Stimulated activated CD4-positive, alpha-beta T cell treated with anti-CD3 and anti-CD28 coated beads, Interleukin-1b, Interleukin-23, amount 100 ng/mL, for 1 hour (primary cell): ENCODE measurements at places on chromosomes 7 and 10.

GRCh38 chr7:5172196-5172775 lies 17.7 kb upstream of the WIPI2 start:
- DNase-seq = no peak

DNA sequence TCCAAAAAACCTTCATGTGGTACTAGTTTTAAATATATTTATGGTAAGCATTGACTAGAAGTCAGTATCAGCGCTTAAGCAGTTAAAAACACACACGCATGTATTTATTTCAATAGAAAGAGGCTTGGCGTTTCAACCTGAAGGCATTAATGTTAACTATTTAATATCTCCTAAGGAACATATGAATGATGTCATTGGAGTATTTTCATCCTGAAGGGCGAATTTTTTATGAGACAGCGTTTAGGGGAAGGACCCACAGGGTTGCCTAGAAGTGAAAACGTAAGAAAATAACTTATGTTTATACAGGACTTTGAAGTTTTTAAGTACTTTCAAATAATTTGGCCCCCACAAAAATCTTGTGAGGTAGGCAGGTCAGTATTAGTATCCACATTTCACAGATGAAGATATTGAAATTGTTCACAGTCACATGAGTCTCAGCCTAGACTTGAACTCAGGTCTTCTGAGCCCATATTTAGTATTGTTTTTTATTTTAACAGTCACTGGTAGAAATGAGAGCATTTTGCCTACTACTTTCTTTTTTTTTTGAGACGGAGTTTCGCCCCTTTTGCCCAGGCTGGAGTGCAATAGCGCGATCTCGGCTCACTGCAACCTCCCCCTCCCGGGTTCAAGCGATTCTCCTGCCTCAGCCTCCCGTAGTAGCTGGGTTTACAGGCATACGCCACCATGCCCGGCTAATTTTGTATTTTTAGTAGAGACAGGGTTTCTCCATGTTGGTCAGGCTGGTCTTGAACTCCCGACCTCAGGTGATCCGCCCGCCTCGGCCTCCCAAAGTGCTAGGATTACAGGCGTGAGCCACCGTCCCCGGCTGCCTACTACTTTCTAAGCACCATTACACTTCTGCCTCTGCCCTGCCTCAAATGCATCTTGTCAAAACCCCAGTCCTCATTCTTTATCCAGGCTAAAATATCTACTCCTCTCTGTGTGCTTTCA lies 1.8 kb downstream of the SLK start:
- DNase-seq = no peak

DNA sequence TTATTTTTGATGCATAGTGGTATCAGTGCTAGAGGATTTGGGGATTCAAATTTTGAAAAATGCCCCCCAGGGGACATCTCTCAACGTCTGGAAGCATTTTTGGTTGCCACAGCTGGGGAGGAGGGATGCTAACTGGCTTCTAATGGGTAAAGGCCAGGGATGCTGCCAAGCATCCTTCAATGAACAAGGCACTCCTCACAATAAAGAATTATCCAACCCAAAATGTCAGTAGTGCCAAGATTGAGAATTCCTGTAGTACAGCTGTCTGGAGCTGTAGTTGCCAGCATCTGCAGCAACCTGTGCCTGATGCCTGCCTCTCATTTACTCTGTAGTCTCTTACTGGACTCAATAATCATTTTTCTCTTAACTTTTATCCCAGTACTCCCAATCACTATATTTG lies 53.5 kb downstream of the SEPTIN7 start:
- DNase-seq = no peak

GRCh38 chr10:78814407-78814806 lies 254.4 kb upstream of the ZMIZ1 start:
- no peak for DNase-seq

GRCh38 chr7:47347346-47347745 lies 234.6 kb downstream of the TNS3 start:
- DNase-seq = no peak

DNA sequence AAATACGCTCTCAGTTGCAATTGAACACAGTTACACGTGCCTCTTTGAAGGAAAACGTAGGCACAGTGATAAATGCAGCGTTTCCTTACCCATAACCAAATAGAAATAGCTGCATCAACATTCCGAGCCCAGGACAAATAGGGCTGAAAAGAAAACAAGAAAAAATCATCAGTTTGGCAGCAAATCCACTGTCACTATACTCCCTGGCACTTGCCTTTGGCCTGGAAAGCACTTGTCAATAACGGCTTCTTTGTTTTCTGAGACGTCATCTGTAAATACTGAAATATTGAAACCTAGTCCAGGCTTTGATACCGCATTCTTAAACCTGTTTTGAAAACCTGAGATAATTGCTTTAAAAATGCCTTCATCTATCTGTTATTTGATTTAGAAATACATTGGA lies 167.2 kb upstream of the AKR1E2 start:
- DNase-seq = no peak

GRCh38 chr10:32959006-32959920 lies 1.2 kb upstream of the ITGB1 start:
- no peak for DNase-seq

DNA sequence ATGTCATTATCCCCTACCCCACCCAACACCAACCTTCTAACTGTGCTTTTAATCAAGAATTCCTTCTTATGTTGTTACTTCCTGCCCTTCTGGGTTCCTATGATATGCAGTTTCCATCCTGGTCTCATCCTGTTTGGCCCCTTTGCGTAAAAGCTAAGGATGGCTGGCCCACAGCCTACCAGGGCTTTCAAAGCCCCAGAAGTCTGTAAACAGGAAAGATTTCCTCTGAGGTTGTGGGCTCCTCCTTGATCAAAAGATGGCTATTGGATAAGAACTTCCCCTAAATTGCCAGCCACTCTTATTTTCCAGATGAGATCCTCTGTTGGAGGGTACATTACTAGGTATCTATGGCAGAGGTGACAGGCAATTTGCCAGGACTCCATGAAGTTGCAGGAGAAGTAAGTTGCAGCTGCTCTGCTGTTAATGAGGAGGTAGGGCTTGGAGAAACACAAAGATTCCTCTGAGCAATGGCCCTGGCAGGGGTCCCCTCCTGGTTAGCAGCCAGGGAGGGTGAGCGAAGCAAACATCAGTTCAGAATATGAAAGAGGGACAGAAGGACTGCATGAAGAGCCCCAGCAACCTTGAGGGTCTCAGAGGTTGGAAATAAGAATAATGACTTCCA lies 32.1 kb downstream of the NRP1 start:
- no peak for DNase-seq

DNA sequence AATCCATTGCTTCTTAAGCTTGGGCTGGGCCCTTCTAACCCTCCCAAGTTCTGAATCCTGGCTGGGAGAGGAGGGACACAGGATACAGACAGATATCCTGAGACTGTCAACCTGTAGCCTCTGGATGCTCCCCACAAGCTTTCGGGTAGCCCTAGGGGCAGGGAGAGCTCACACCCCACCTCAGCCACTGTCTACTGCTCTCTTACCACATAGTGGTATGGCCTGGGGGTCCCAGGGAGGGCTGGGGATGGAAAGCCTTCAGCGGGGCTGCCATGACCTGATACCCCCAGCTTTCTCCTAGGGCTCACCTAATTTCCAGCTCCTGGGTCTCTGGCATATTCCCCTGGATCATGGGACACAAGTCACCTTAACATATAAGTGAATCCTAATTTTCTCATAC lies 25.1 kb downstream of the CRHR2 start:
- DNase-seq = no peak

DNA sequence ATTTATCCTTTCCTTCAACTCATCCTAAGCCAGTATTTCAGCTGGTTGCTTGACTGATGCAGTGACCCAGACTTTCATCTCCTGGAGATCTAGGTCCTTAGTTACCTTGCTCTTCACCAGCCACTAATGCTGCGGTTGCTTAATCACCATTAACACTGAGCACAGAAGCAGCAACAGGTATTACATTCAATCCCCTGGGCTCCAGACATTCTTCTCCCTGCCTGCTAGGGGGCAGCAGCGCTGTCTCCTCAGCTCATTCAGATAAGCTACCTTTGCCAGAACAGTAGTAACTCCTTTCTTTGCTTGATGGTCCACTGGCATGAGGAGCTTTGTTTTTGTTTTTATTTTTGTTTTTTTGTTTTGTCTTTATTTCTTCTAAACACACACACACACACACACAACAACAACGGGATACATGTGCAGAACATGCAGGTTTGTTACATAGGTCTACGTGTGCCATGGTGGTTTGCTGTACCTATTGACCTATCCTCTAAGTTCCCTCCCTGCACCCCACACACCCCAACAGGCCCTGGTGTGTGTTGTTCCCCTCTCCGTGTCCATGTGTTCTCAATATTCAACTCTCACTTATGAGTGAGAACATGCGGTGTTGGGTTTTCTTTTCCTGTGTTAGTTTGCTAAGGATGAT lies 1043.2 kb upstream of the C7orf33 start:
- no peak for DNase-seq

- no peak for DNase-seq
Measured at GRCh38 chr7:155787171-155787851, 25.0 kb downstream of the SHH start.

DNA sequence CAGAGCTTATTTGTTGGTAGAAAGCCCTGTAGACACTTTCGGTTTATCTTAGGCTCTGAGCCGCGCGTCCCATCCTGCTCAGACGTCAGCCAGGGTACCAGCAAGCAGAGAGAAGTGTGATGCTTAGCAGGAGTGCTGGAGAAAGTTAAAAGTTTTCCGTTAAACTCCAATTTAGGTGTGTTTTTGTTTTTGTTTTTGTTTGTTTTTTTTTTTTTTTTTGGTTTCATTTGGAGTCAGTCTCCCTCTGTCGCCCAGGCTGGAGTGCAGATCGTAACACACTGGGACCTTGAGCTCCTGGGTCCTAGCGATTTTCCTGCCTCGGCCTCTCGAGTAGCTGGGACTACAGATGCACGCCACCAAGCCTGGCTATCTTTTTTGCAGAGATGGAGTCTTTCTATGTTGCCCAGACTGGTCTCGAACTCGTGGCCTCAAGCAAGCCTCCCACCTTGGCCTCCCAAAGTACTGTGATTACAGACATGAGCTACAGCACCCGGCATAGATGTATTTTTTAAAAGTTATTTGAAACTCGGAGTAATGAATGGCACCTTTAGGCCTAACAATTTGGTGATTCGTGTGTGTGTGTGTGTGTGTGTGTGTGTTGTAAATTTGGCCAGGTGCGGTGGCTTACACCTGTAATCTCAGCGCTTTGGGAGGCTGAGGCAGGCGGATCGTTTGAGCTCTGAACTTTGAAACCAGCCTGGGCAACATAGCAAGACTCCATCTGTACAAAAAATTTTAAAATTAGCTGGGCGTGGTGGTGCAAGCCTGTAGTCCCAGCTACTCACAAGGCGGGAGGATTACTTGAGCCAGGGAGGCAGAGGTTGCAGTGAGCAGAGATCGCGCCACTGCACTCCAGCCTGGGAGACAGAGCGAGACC lies 1.3 kb upstream of the HIP1 start:
- DNase-seq = no peak

- no peak for DNase-seq
Measured at GRCh38 chr7:104843198-104843597, 170.8 kb upstream of the KMT2E start.

GRCh38 chr7:106635411-106635810 lies 25.5 kb downstream of the CCDC71L start:
- DNase-seq = no peak

- no peak for DNase-seq
Measured at GRCh38 chr10:47418321-47418720, 34.2 kb upstream of the ZNF488 start.

DNA sequence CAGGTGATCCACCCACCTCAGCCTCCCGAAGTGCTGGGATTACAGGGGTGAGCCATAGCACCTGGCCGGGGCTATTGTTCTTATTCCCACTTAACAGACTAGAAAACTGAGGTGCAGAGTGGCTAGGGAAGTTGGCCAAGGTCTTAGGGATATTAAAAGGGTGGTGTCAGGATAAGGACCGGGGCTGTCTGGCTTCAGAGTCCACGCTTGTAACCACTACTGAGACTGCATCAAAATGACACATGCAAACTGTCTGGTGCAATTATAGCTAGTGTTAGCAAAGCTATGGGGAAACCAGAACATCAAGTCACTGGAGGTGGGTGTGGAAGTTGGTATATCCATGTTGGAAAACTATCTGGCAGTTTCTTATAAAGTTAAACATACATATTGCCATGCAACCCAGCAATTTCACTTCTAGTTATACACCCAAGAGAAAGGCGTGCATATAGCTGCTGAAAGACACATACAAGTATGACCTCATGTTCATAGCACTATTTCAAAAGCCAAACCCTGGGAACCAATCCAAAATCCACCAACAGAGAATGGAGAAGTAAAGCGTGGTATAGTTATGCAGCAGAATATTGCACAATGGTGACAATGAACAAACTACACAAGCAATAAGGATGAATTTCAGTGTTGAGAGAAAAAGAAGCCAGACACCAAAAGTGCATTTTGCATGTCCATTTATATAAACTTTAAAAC lies 33.9 kb upstream of the EEPD1 start:
- no peak for DNase-seq

GRCh38 chr7:149071641-149072437 lies 18.7 kb downstream of the ZNF786 start:
- no peak for DNase-seq

GRCh38 chr7:150976529-150977381 lies 1.4 kb downstream of the KCNH2 start:
- DNase-seq = no peak

- DNase-seq = no peak
Measured at GRCh38 chr7:78099715-78100394, 301.3 kb downstream of the PHTF2 start.

DNA sequence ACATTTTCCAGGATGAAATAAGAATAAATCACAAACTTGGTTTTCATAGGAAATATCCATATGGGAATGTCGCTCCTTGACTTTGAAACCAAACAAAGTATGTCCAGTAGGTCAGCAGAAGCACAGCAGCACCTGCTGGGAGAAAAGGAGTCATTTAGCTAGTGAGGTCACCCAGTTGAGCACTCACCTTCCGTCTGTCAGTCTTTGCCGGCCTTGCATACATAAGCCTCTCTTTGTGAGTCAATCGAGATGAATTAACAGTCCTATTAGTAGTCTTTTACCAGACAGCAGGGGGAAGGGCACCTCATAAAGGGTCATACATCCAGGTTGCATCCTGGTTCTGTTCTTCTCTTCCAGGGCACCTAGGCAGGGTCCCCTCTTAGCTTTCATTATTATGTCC lies 232.5 kb upstream of the FZD1 start:
- DNase-seq = no peak

- no peak for DNase-seq
Measured at GRCh38 chr7:1993776-1994740, 238.7 kb downstream of the MAD1L1 start.
